ENCODE measurements at places on chromosomes 16 and 17.

GRCh38 chr16:57695680-57696069 is 1.1 kb downstream of the DRC7 start:
- peak overlapping the region; percentile 74 for H3K27ac ChIP-seq
- no peaks in the 10 kb centered on the region for H3K36me3 ChIP-seq
- no peak overlapping the region for H3K4me3 ChIP-seq
- no peaks in the 10 kb centered on the region for H3K27me3 ChIP-seq
- no peak for DNase-seq
- H3K4me1 ChIP-seq = no peaks in the 10 kb centered on the region

- H3K36me3 ChIP-seq = no peaks in the 10 kb centered on the region
- no peak overlapping the region for H3K27ac ChIP-seq
- no peak overlapping the region for H3K4me3 ChIP-seq
Observed at GRCh38 chr16:66493490-66494401, 56.2 kb downstream of the TK2 start.

DNA sequence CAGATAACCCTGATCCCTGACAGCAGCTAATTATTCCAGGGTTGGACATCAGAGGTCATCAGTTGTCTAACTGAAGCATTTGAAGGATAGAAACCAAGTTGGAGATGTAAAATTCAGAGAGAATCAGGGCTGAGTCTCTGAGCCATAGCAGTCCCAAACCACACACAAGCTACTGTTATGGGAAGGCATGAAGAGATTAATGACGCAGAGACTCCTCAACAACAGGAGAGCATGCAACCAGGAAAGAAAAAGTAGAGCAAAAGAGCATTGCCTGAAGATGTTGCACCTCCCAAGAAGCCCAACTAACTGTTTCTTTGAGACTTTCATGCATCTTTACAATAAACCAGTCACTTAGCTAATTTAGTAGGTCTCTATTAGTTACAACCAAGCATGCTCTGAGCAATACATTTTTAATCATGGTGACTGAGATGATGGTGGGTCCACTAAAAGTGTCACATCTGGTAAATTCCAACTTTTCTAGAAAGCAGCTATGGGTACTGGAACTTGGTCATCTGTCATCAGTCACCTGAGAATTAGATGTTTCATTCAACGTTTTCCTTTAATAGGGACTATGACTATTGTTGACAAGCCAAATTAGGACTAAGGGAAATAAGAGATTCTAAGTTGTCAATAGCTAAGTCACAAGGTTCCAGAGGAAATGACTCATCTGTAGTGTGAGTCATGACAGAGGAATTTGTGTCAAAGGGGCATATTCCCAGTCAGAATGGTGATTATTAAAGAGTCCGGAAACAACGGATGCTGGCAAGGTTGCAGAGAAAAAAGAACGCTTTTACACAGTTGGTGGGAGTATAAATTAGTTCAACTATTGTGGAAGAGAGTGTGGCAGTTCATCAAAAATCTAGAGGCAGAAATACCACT is 239.8 kb downstream of the CHD9NB start:
- H3K4me3 ChIP-seq = no peak overlapping the region
- H3K27me3 ChIP-seq = no peaks in the 10 kb centered on the region
- no peaks in the 10 kb centered on the region for H3K4me1 ChIP-seq
- H3K27ac ChIP-seq = no peak overlapping the region
- H3K36me3 ChIP-seq = no peaks in the 10 kb centered on the region
- DNase-seq = no peak

GRCh38 chr17:42088736-42089135 is 9.5 kb downstream of the ZNF385C start:
- H3K36me3 ChIP-seq = no peaks in the 10 kb centered on the region
- no peak for DNase-seq
- H3K27ac ChIP-seq = no peak overlapping the region
- peaks cover 21% of the 10 kb centered on the region for H3K27me3 ChIP-seq
- H3K4me3 ChIP-seq = no peak overlapping the region
- no peaks in the 10 kb centered on the region for H3K4me1 ChIP-seq

DNA sequence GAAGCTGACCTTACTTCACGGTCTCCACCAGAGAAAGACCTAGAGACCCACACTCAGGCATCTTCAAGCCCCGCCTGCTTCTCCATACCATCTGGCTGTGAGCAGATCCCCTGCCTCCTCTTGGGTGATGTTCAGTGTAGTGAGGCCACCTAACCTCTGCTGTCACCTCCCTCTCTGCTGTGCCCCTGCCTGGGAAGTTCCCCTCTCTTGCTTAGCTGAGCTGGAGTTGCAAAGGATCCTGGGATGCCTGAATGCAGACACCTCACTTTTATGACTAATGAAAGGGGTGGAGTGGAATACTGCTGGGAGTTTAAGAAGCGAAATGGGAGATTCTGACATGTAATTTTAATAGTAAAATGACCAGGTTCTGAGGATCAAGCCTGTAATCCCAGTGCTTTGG is 5.8 kb downstream of the IRX3 start:
- peaks cover 32% of the 10 kb centered on the region for H3K4me1 ChIP-seq
- H3K36me3 ChIP-seq = no peaks in the 10 kb centered on the region
- H3K4me3 ChIP-seq = no peak overlapping the region
- no peak overlapping the region for H3K27ac ChIP-seq
- no peaks in the 10 kb centered on the region for H3K27me3 ChIP-seq
- DNase-seq = no peak

DNA sequence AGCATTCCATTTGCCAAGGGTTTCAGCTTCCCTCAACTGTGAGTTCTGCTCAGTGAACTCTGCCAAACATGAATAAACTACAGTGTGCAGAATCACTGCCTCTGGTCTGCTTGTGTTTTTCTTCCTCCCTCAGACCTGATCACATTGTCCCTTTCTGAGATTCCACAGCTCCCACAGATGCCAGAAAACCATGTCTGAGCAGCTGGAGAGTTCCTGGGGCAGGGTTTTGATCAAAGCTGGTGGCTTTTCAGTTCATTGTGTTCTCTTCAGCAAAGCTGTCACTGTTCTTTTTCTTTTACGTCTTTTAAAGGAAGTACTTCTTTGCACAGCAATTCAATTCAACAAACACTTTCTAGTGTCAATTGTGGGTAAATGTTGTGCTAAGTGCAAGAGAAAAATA is 555.8 kb downstream of the RBFOX1 start:
- H3K4me3 ChIP-seq = no peak overlapping the region
- no peak for DNase-seq
- H3K36me3 ChIP-seq = no peaks in the 10 kb centered on the region
- no peak overlapping the region for H3K27ac ChIP-seq
- no peaks in the 10 kb centered on the region for H3K27me3 ChIP-seq

- H3K4me1 ChIP-seq = peaks cover 42% of the 10 kb centered on the region
- H3K27ac ChIP-seq = peak overlapping the region; percentile 49
- no peaks in the 10 kb centered on the region for H3K36me3 ChIP-seq
- H3K27me3 ChIP-seq = no peaks in the 10 kb centered on the region
Observed at GRCh38 chr16:10619271-10619849, 39.0 kb upstream of the EMP2 start.

- no peak overlapping the region for H3K27ac ChIP-seq
- DNase-seq = no peak
- no peaks in the 10 kb centered on the region for H3K27me3 ChIP-seq
- H3K4me1 ChIP-seq = no peaks in the 10 kb centered on the region
Observed at GRCh38 chr16:83109490-83110125, 482.8 kb downstream of the CDH13 start.

Data from heart right ventricle (tissue), 16 donors.